ENCODE measurements at places on chromosomes 1 and 21. TPM values are rescaled to one million over a fixed set of nuclear protein-coding genes. Genes with fewer than 3 reads are reported as not detected.

The SKI gene
- 15.8 TPM for total RNA-seq

The LCE1B gene
- total RNA-seq: not detected

The FCN3 gene
- 1.6 TPM for total RNA-seq

The CA14 gene
- not detected for total RNA-seq

The AHCYL1 gene
- 61.6 TPM for total RNA-seq

The FTCD gene
- total RNA-seq: 0.33 TPM

The IRF6 gene
- total RNA-seq: 20.0 TPM

The LCE1E gene
- not detected for total RNA-seq

The MNDA gene
- total RNA-seq: 3.1 TPM

The MRPS6 gene
- total RNA-seq: 2.3 TPM

DNA sequence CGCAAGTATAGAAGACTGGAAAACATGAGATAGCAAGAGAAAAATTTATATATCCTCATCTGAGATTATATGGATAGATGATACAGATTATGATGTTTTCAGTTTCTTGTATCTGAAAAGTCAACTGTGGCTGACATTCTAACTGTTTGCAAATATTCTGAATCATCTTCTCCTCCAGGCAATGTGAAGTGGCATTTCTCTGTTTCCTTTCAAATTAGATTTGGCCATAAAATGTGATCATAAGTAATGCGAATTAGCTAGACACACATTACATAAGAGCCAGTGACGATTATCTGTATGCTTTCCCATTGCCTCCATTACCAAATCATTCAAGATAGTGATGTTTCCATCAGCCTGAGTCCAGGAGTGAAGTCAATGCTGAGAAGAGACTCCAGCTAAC lies 265.2 kb downstream of the BRINP3 start:
- no peak overlapping the region for H3K4me3 ChIP-seq
- DNase-seq: no peak
- H3K36me3 ChIP-seq: no peaks in the 10 kb centered on the region
- no peaks in the 10 kb centered on the region for H3K4me1 ChIP-seq

DNA sequence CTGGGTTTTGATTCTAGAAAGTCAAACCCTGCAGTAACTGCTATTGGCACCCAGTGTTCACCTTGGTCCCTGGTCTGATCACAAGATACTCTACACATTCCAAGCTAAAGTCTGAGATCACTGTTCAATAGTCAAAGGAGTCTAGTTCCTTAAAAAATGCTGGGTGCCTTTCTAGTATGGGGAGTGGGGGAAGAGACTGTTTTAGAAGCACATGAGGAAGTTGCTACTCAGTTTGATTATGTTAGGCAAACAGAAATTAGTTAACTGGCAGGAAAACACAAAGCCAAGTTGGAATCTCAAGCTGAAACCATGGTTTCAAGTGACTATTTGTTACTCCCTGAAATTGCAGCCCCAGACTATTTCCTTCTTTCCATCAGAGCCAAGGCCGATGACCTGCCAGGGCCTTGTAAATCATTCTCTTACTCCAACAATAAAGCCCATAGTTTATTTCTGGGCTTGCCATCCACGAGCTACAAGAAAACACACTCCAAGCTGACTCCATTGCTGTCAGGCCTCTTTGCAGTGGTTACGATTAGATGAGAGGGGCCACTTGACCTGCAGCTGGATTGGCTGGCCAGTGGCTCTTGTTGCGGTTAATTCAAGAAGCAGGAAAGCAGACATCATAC lies 21.1 kb upstream of the VTCN1 start:
- H3K27ac ChIP-seq: peak overlapping the region; percentile 36
- no peak overlapping the region for H3K4me3 ChIP-seq
- H3K4me1 ChIP-seq: peaks cover 27% of the 10 kb centered on the region
- no peaks in the 10 kb centered on the region for H3K36me3 ChIP-seq
- peak; percentile 55 for DNase-seq

DNA sequence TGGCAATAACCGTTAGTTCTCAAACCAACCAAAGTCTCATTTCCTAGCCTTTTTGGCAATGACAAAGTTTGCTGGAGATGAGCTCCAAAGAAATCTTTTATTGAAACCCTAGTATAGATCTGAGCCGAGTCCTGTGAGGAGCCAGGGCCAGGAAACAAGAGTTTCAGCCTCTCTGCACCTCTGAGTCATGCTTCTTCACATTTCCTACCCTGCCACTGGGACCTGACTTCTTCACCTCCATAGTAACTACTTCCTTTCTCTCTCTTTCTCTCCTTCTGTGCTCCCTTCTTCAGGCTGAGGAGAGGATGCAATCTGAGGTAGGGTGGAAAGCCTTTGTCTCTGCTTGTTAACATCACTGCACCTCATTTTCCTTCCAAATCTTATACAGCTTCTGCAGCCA lies 38.7 kb upstream of the IPO9 start:
- H3K4me3 ChIP-seq: no peak overlapping the region
- peaks cover 8% of the 10 kb centered on the region for H3K4me1 ChIP-seq
- H3K27ac ChIP-seq: no peak overlapping the region
- no peaks in the 10 kb centered on the region for H3K36me3 ChIP-seq

- DNase-seq: no peak
- H3K36me3 ChIP-seq: no peaks in the 10 kb centered on the region
- H3K4me1 ChIP-seq: peaks cover 28% of the 10 kb centered on the region
Observed at GRCh38 chr1:162186026-162186374, 116.5 kb downstream of the NOS1AP start.

- H3K36me3 ChIP-seq: no peaks in the 10 kb centered on the region
- DNase-seq: peak; percentile 61
- no peak overlapping the region for H3K4me3 ChIP-seq
- H3K27ac ChIP-seq: peak overlapping the region; percentile 86
Observed at GRCh38 chr1:58814251-58815068, 30.6 kb upstream of the JUN start.

DNA sequence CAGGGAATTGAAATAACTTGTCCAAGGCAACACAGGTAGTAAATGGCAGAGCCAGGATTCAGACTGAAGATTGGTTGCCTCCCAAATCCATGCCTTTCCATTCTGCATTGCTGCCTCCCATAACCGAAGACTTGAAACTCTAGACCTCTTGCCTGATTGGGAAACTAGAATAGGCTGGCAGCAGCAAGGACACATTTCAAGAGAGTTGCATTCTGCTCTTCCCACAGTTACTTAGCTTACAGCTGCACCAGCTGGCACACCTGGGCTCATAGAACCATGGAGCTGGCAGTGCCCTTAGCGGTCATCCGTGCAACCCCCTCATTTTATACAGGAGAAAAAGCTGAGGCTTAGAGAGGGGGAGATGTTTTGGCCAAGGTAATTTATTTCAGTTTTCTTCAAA lies 8.0 kb downstream of the TRNAU1AP start:
- H3K4me1 ChIP-seq: no peaks in the 10 kb centered on the region
- H3K27me3 ChIP-seq: no peaks in the 10 kb centered on the region
- peaks cover 32% of the 10 kb centered on the region for H3K36me3 ChIP-seq
- no peak for DNase-seq

DNA sequence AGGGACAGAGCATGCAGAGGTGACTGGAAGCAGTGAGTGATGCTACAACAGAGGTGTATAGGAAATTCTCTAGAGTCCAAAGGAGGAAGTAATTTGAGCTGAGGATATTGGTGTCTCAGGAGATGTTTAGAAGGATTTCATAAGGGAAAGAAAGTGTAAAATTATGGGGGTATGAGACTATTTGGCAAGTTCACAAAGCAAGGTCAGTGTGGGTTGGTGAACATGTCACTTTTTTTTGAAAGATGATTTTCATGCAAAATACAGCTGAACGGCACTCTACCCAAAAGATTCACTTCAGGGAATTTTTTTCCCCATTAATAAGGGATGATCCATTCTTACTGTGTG lies 24.1 kb downstream of the HMGCS2 start:
- no peaks in the 10 kb centered on the region for H3K27me3 ChIP-seq
- no peak overlapping the region for H3K27ac ChIP-seq
- no peak for DNase-seq
- H3K4me3 ChIP-seq: no peak overlapping the region

DNA sequence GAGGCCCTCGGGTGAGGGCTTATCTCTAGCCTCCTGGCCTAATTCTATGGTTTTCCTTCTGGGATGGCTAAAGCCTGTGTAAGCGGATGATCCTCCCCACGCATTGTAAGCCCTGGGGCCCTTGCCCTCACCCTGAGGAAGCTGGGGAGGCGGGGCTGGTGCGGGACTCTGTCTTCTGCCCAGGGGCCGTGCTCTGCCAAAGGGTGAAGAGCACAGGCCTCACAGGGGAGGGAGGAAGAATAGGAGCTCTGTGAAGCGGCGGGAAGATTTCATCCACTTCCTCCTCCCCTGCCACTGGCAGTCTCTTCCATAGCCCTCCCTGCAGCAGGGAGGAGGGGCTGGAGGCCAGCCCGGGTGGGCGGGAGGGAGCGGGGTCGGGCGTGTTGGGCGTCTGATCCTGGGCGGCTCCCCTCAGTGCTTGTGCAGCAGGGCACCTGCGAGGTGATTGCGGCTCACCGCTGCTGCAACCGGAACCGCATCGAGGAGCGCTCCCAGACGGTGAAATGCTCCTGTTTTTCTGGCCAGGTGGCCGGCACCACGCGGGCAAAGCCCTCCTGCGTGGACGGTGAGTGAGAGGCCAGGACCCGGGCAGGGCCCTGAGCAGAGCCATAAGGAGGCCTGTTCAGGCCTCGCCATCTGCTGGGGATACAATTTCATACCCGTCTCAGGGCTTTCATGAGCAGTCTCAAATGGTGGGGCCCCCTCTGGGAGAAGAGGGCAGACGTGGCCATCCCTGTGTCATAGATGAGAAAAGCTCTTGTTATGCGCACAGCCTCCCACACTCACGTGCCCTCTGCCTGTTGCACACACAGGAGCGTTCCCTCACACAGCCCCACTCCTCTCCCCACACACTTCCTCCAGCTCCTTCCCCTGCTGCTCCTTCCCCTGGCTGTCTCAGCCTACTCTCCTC lies 7.7 kb upstream of the PPM1J start:
- DNase-seq: no peak
- H3K4me3 ChIP-seq: no peak overlapping the region
- no peak overlapping the region for H3K27ac ChIP-seq
- H3K4me1 ChIP-seq: peaks cover 14% of the 10 kb centered on the region

DNA sequence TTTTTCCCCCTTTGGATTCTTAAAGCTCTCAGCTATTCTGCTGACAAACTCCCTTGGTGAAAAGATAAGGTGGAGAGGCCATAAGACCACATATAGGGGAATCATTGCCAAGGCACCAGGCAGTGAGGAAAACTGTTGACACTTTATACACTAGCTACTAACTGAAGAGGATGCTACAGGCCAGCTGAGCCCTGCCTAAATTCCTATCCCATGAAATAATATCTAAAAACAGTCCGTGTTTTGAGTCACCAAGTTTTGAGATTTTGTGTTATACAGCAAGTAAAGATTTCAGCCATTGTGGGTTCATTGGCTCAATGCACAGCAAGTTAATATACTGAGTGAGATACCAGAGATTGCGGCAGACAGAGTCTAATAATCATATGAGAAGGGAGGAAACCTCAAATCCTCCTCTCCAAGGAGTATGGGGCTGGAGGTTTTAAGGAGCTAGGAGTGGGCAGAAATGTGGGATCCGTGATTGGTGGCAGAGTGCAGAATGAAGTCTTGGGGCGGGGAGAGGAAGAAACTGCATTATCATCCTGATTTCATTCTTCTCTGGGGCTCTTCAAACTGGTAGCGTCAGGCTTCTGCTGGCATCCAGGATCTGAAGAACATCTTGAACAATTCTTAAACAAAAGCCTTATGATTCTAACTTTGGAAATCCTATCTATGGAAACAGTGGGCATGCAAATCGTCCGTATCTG lies 9.2 kb downstream of the CLDN8 start:
- no peak for DNase-seq
- no peaks in the 10 kb centered on the region for H3K27me3 ChIP-seq
- H3K4me1 ChIP-seq: no peaks in the 10 kb centered on the region
- H3K4me3 ChIP-seq: no peak overlapping the region
- H3K27ac ChIP-seq: no peak overlapping the region

DNA sequence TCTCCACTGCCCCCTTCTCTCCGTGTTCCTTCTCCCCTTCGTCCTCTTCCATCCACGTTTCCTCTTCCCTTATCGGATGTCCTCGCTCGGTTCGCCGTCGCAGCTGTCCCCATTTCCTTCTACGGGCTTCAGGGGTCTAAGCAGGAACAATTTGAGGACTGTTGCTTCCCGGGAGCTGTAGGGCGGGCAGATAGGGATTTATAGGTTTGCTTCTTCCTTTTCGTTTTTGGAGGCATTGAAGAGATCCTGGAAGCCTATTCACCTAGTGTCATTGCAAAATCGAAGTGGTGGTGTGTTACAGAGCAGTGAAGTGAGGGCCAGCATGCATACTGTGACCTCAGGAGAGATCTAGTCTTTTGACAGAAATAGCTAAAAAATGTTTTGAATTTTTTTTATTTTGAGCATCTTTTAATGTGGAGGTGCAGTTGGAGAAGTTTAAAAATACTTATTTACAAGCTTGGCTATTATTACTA lies 897 bp downstream of the ZYG11B start:
- no peaks in the 10 kb centered on the region for H3K27me3 ChIP-seq
- H3K27ac ChIP-seq: peak overlapping the region; percentile 72
- peak overlapping the region; percentile 87 for H3K4me3 ChIP-seq
- peak; percentile 23 for DNase-seq

- no peaks in the 10 kb centered on the region for H3K36me3 ChIP-seq
- no peaks in the 10 kb centered on the region for H3K27me3 ChIP-seq
- H3K4me3 ChIP-seq: no peak overlapping the region
Observed at GRCh38 chr1:64114012-64114525, 89.4 kb upstream of the UBE2U start.

- no peaks in the 10 kb centered on the region for H3K4me1 ChIP-seq
- H3K27me3 ChIP-seq: no peaks in the 10 kb centered on the region
- no peak overlapping the region for H3K27ac ChIP-seq
- H3K36me3 ChIP-seq: no peaks in the 10 kb centered on the region
- no peak for DNase-seq
Observed at GRCh38 chr21:14356746-14357145, 26.2 kb downstream of the HSPA13 start.

DNA sequence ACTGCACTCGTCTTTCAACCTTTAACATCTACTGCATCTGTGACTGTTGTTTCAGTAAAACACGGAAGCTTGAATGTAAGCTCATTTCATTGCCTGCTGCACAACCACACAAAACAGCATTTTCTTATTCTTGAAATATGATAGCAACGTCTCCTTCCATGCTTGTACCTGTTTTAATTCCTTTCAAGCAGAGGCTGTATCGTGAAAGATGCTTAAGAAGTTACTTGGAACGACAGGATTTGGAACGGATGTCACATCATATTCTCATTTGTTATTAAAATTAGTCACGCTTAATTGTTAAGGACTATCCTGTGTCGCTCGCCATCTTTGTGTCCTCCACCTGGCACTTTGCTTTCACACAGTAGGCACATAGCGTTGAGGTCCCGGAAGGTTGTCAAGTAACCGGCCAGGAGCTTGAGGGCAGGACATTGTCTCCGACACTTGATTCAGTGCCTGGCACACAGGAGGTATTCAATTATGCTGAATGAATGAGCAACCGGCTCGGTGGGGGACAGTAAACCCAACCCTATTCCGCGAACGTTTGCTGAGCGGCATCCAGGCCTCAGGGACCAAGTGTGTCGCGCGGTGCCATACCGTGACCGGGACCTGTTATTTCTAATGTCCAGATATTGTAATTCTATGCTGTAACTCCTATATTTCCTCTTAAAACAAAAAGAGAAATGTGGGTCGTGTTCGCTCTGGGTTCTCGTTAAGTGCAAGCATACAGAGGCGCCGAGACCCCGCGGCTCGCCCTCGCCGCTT lies 499 bp upstream of the SH3GLB1 start:
- no peaks in the 10 kb centered on the region for H3K36me3 ChIP-seq
- peak; percentile 52 for DNase-seq
- no peaks in the 10 kb centered on the region for H3K27me3 ChIP-seq
- peak overlapping the region; percentile 71 for H3K4me3 ChIP-seq
- peaks cover 31% of the 10 kb centered on the region for H3K4me1 ChIP-seq

Measured in body of pancreas (tissue), 4 donors.